LHCN-M2 (cell line): ENCODE measurements at places on chromosomes 4 and X.
A peak's percentile ranks its signal among the peaks of the same experiment; 100 is the strongest.

DNA sequence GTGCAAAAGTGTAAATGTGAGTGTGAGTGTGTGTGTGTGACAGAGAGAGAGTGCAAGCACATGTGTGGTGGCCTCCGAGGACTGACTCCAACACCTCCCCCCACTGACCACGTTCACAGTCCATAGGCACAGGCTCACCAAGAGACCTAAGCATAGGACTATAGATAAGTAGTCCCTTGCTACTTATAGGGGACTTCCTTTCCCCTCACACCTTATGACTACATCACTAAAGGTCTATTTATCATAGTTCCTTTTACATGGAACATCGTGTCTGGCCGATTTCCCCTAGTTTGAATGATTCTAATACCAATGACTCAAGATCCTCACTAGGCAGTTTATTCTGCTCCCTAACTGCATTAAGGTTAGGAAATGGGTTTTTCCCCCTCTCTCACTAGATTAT, 17.8 kb downstream of the FRMPD3 start:
- DNase-seq: no peak

GRCh38 chrX:16196829-16197228, 29.5 kb downstream of the MAGEB17 start:
- DNase-seq: no peak

GRCh38 chr4:105924341-105924740, 29.1 kb downstream of the NPNT start:
- no peak for DNase-seq

GRCh38 chr4:65737672-65738071, 67.4 kb upstream of the EPHA5 start:
- no peak for DNase-seq

- no peak for DNase-seq
Measured at GRCh38 chrX:56057325-56057724, 174.8 kb upstream of the KLF8 start.

DNA sequence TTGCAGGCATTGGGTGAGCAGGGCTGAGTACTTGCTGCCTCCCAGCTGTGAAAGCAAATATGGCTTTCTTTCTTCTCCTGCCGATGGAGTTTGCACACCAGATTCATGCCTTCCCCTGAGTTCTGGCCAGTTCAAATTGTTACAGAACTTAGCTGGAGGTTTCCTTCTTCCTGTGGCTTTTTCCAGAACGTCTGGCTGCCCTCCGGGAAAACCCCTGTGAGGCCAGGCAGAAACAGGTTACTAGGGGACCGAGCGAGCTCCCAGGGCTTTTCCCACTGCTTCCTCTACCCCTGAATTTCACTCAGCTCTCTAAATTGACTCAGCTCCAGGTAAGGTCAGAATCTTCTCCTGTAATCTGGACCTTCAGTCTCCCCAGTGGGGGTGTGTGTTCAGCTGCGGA, 482.4 kb downstream of the C4orf33 start:
- DNase-seq: no peak

DNA sequence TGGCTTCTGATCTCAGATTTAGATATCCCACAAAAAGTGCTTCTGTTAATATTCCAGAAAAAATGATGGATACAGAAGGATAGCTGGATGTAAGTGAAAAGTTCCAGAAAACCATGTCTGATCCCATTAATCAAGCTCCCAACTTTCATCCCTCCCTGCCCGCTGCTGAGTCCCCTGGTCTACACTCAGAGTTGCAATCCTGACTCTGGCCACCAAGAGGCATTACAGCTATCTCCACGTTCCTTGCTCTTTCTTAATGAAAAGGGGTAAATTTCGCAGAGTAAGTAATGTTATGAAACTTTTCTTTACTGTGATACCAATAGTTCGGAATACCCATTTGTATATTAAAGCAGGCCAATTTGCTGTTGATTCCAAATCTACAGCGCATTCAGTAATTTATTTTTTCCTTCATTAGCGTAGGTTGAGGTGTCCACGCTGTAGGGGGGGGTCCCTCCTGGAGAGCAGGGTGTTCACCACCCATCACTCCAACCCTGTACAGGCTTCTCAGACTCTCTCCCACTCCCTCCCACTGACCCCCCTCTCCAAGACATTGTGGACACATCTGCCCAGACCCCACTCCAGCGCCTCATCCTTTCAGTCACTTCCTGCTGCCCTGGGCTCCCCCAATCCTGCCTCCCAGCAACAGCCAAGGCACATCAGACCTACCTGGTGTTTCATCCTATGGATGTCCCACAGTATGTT, 55.1 kb downstream of the RAB40A start:
- DNase-seq: peak; percentile 59

- DNase-seq: no peak
Measured at GRCh38 chrX:134000260-134001245, 15.2 kb upstream of the GPC3 start.

- DNase-seq: no peak
Measured at GRCh38 chrX:26670521-26670920, 454.6 kb downstream of the MAGEB5 start.

- DNase-seq: no peak
Measured at GRCh38 chr4:145823743-145824142, 114.9 kb downstream of the ZNF827 start.
